Progenitor cell of endocrine pancreas (in vitro differentiated cells): ENCODE measurements at places on chromosomes 5 and 9. TPM values are rescaled to one million over a fixed set of nuclear protein-coding genes. Genes with fewer than 3 reads are reported as not detected.

Gene ANKRD55
- total RNA-seq, result not detected in 2 replicates

Gene BSPRY
- 18.8 and 19.7 TPM in 2 replicates for total RNA-seq

Gene CXCL14
- total RNA-seq, result 6.1 and 10.1 TPM in 2 replicates

Gene INSYN2B
- total RNA-seq, result 0.12 TPM in 1 of 2 replicates, not detected in the other

Gene F12
- 4.0 and 4.7 TPM in 2 replicates for total RNA-seq

Gene IFNA13
- total RNA-seq, result not detected in 2 replicates

Gene PRRT1B
- total RNA-seq, result 6.7 and 7.1 TPM in 2 replicates

Gene SLC4A9
- total RNA-seq, result 0.31 and 0.58 TPM in 2 replicates

Gene SPATA24
- total RNA-seq, result 13.9 and 14.0 TPM in 2 replicates

Gene GAPT
- total RNA-seq, result not detected in 2 replicates

Gene MROH2B
- not detected in 2 replicates for total RNA-seq

Gene NOXA1
- total RNA-seq, result 15.3 and 16.3 TPM in 2 replicates

Gene FAM221B
- total RNA-seq, result not detected in 2 replicates

Gene PTGES2
- total RNA-seq, result 60.4 and 61.5 TPM in 2 replicates

Gene PPP3R2
- not detected in 2 replicates for total RNA-seq

Gene STC2
- total RNA-seq, result 12.2 and 20.2 TPM in 2 replicates

Gene DNM1
- total RNA-seq, result 34.1 and 38.0 TPM in 2 replicates

Gene RETREG1
- 7.4 and 8.0 TPM in 2 replicates for total RNA-seq

Gene LURAP1L
- total RNA-seq, result 11.0 and 11.4 TPM in 2 replicates

Gene PDGFRB
- total RNA-seq, result 1.2 and 2.3 TPM in 2 replicates

Gene CCNI2
- total RNA-seq, result 0.36 and 0.49 TPM in 2 replicates

Gene FOXD4L3
- total RNA-seq, result 0.36 and 0.44 TPM in 2 replicates

Gene IFNA17
- not detected in 2 replicates for total RNA-seq

Gene PCDHB14
- total RNA-seq, result 7.9 and 8.0 TPM in 2 replicates

Gene PKD2L2
- not detected in 2 replicates for total RNA-seq

Gene ACOT12
- not detected in 2 replicates for total RNA-seq

Gene GGTA1
- not detected in 2 replicates for total RNA-seq

Gene PCDHB7
- total RNA-seq, result 0.93 and 1.1 TPM in 2 replicates

Gene FYB1
- not detected in 2 replicates for total RNA-seq

Gene MOB3B
- total RNA-seq, result 15.3 and 15.4 TPM in 2 replicates

Gene SUSD1
- total RNA-seq, result 40.2 and 41.1 TPM in 2 replicates

Gene PITX1
- total RNA-seq, result 12.5 and 16.2 TPM in 2 replicates

Gene CMYA5
- 1.1 and 1.2 TPM in 2 replicates for total RNA-seq

Gene SPATA31E1
- total RNA-seq, result not detected in 2 replicates

Gene NTMT1
- total RNA-seq, result 25.9 and 26.8 TPM in 2 replicates
